ENCODE measurements at places on chromosomes 1 and 21.

DNA sequence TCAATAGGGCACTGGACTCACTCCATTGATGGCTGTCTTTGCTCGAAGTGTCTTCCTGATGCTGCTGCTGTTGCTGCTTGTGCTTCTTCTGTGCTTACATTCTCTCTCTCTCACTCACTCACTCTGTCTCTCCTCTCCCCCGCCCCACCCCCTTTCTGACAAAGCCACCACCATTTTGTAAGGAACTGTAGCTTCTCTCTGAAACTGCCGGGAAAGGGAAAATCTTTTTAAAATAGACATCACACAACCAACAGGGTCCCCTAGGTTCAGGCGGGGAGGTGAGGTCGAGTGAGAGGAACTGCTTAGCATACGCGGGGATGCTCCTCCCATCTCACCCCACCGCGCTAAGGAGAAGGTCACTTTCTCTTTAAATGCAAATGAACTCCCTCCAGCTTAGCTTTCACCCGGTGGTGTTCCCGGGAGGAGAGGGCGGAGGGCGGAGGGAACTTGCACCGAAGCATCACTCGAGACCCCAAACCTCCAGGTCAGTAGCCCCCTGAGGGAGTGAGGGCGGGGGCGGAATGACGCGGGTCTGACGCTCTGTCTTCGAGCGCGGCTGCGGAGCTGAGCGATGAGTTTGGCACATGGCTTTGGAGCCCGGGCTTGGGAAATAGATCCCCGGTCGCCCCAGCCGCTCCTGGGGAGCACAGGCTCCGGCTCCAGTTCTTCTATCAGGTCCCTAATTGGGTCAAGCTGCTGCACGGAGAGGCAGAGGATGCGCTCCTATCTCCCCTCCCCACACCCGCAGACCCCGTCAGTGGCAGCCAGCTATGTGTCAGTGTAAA, at the start of gene CCDC28B:
CCDC28B (plus strand) TSS at position 370 of the 785 bp plus-strand sequence. CDS start 1,341 bp downstream, outside the sequence.
- peak; percentile 40 for DNase-seq

DNA sequence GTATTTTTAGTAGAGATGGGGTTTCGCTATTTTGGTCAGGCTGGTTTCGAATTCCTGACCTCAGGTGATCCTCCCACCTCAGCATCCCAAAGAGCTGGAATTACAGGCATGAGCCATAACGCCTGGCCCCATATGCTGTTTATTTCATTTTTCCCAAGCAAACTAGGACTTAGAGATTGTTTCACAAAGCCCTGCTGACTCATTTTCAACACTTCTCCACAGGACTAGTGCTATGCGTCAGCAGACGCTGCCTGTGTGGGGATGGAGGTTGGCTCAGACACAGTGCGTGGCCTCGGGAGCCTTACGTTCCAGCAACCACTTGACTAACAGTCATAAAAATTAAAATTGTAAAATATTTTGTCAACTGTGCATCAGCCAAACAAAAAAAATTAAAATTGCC, 22.7 kb downstream of the PKNOX1 start:
- DNase-seq: no peak

GRCh38 chr1:178870944-178871343, at the start of gene ANGPTL1:
Gene ANGPTL1, minus strand, starts transcription at chr1:178871077. Its CDS starts 5,301 bp downstream, at chr1:178865776.
- DNase-seq: no peak

DNA sequence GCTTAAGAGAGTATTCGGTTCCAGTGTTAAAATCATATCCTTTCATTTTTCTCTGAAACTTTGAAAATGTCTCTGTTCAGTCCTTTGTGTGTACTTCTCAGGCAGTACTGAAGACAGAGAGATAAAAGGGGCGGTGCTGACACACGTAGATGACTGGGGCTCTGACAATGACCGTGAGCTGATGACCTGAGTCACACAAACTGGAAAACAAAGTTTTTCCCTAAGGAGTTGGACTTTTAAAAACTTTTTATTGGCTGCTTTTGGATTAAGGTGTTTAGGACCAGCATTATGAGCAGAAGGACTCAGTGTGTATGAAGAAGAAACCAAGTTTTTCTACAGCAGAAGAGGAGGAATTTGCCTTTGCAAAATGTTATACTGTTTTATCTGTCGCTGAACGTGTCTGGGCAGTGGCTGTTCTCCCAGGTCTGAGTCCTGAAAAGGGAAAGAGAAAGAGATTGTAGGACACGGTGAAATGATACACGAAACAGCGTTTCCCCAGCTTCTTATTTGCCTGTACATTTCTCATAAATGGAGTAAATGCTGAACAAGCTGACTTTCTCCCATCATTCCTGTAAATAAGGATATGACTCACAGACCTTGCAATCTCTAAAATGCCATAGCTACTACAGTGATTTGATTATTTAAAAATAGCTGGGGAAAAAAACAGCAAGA, 51.5 kb downstream of the MAP3K7CL start:
- DNase-seq: no peak

DNA sequence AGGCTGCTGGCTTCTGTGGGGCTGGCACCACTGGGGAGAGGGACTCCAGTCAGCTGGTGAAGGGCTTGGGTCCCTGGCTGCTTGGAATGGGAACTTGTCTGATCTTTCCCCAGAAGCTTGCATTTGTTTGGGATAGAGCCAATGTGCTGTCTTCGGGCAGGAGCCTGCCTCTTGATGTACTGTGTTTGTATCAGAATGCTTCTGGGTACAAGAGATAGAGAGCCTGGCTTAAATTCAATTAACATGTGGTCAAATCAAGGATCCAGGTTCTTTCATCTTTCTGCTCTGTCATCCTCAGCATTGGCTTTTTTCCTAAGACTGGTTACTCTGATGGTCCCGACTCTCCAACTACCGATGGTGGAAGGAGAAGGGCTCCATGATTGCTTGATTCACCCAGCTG, 16.0 kb upstream of the PROK1 start:
- no peak for DNase-seq

Data from effector CD4-positive, alpha-beta T cell (primary cell).